Caki2 (cell line): ENCODE measurements at places on chromosomes 6 and 20.

GRCh38 chr6:42383421-42384205 lies 68.1 kb downstream of the TRERF1 start:
- no peak for DNase-seq

DNA sequence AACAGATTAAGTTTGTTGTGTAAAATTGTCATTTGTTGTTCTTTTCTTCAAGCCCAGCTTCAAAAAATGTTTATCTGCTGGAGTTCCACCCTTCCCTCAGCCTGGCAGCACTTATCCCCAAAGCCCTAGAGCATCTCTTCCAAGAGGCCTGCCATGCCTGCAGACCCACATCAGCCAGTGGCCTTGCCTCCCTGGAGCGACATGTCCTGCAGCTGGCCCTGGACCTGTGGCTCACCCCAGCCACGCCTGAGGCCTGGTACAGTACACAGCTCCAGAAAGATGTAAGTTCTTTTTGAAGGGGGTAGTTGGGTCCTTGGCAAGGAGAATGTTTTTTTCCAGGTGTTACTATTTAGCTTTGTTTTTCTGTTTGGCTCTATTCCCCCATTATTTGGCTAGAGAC lies 124.8 kb downstream of the CD164 start:
- no peak for DNase-seq

GRCh38 chr6:19333936-19334335 lies 503.2 kb upstream of the ID4 start:
- DNase-seq: peak; percentile 87

- no peak for DNase-seq
These were observed 22.3 kb downstream of the TTBK1 start for GRCh38 chr6:43265564-43265963.

GRCh38 chr6:142326540-142326939 lies 24.7 kb downstream of the ADGRG6 start:
- DNase-seq: peak; percentile 46
